ENCODE measurements at places on chromosomes 1 and 21. TPM values are rescaled to one million over a fixed set of nuclear protein-coding genes. Genes with fewer than 3 reads are reported as not detected.

The KRTAP12-1 gene
- not detected for polyA plus RNA-seq

The ERO1B gene
- polyA plus RNA-seq: 6.1 TPM

The C1orf53 gene
- 3.4 TPM for polyA plus RNA-seq

DNA sequence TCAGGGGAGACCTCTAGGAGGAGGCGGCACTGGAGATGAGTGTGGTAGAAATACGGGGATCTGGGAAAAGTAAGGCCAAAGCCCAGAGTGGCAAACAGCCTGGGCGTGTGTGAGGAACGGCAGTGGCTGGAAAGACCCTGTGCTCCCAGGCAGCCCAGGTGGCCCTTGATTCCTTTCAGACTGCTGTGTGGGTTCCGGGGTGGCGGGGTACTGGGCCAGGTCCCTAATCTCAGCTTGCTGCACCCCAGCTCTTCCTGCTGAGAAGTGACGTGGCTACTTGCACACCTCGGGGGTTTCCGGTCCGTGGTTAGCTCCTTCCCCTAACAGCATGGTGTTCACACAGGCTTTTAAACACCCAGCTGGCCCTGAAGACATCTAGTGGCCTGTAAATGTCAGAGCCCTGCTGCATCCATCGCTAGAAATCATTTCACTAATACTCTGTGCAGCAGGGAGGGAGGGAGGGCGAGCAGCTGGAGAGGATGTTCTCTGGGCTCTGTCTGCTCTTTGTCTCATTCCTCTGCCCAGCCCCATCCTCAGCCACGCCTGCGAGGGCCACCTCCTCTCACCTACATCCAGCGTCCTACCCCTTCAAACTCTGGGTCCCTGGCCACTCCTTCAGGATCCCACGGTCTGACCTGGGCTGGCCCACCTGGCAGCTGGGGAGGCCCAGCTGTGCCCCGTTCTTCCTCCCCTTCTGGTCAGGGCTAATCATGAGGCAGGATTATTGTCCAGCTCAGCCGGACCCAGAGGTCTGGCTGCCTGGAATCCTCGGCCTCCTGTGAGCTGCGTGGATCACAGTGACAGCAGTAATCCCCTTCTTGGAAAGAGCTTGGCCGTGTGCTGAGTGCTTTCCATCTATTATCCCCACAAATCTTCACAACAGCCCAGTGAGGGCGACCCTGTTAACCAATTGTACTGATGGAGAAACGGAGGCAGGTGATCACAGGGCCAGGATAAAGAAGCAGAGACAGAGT lies 7.2 kb downstream of the ZDHHC18 start:
- DNase-seq: no peak

GRCh38 chr1:241240069-241240468 lies 116.9 kb downstream of the RGS7 start:
- no peak for DNase-seq

DNA sequence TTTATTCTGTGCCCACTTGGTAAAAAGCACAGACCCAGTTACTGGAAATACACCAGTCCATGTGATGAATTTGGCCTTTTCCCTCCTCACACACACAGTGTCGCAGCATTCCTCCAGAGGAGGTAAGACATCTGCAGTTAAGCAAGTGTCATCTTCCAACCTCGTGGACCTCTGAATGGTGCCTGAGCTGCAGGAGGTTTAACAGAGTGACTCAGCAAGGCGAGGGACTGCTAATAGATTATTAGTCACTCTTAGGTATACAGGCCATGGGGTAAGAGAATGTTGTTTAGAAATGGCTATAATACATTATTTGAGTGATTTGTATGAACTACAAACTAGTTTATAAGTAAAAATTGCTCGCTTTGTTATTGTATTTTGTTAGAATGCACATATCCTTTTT lies 8.6 kb upstream of the LRRC8B start:
- no peak for DNase-seq

- no peak for DNase-seq
Observed at GRCh38 chr21:15455819-15456462, 273.8 kb upstream of the USP25 start.

DNA sequence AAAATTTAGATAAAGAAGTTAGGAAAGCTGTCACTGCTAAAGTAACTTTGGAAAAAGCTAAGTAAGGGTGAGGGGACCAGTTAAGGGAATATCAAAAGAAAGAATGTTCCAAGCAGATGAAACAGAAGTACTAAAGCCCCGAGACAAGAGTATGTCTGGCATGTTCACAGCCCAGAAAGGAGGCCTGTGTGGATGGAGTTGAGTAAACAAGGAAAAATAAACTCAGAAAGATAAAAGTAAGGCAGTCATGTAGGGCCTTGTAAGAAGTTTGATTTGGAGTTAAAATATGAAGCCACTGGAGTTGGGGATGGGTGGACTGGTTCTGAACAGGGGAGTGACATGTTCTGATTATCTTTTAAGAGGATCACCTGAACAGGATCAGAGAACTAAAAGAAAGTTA lies 177.9 kb downstream of the CDC42BPA start:
- no peak for DNase-seq

- no peak for DNase-seq
Observed at GRCh38 chr1:198096390-198096789, 60.4 kb upstream of the NEK7 start.

DNA sequence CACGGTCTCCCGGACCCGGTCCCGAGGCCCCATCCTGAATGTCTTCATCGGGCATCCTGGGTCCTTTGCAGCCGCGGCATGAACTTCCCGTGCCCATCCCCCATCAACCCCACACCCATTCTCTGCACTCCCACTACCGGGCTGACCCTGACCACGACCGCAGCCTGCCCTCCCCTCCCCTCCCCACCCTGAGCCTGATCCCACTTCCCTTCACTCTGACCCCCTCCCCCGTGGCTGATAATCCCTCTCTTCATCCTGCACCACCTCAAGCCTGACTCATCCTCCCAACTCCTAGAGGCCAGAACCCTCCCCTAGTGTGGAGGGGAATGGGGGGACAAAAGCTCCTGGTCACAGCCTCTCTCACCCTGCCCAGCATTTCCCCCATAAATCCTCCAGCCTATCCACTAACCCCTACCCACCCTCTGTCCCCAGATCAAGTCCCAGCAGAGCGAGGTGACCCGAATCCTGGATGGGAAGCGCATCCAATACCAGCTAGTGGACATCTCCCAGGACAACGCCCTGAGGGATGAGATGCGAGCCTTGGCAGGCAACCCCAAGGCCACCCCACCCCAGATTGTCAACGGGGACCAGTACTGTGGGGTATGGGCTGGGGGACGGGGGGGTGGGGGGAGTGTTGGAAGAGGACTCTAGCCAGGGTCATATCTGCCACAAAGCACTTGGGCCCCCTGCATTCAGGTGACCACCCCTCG lies 602 bp downstream of the SH3BGRL3 start:
- no peak for DNase-seq

DNA sequence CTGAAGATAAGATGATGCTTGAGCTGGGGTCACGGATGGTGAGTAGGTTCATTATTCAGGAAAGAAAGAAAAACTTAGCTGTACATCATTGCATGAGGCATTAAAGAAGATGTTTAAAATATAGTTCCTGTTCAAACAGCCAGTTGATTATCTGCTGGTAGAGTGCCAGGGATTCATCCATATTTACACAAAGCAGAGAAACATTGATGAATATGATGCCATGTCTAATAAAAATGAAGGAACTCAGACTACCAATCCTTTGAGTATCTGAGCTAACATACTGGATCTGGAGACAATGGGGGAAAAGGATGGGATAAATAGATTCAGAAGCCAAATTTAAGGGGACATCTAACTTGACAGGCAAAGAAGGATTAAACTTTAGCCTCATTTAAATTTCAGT lies 14.6 kb downstream of the TRIM67 start:
- no peak for DNase-seq

- DNase-seq: no peak
Observed at GRCh38 chr1:231612393-231613089, 14.0 kb upstream of the DISC1 start.

Measured in left renal pelvis (tissue), 4 donors.